ENCODE measurements at places on chromosomes 6 and 20.

GRCh38 chr6:118597636-118598035 is 49.5 kb downstream of the PLN start:
- DNase-seq, result no peak

- DNase-seq, result no peak
These were observed at the start of gene EYS for GRCh38 chr6:65707126-65707826. EYS (minus strand) TSS chr6:65707226; CDS start chr6:65495410, 211,816 bp downstream.

DNA sequence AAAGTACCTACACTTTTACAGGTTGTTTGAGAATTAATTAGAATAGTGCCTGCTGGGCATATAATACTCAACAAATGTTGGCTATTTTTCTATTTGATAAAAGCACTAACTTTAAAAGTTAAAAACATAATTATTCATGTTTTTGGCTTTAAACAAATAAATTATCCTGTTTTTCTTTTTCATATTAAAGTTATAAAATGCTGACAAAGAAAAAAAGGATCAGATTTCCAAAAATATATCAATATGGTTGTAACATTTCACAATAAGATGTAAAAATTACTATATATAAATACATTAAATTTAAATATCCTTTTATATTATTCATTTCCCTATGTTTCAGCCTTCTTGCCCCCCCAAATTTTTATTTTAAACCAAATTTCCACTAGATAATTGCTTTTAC is 312.0 kb downstream of the RNGTT start:
- DNase-seq, result no peak

- no peak for DNase-seq
These were observed 490.9 kb upstream of the NRSN1 start for GRCh38 chr6:23635150-23635549.

- no peak for DNase-seq
These were observed 223.0 kb upstream of the SYNCRIP start for GRCh38 chr6:85865420-85866369.

DNA sequence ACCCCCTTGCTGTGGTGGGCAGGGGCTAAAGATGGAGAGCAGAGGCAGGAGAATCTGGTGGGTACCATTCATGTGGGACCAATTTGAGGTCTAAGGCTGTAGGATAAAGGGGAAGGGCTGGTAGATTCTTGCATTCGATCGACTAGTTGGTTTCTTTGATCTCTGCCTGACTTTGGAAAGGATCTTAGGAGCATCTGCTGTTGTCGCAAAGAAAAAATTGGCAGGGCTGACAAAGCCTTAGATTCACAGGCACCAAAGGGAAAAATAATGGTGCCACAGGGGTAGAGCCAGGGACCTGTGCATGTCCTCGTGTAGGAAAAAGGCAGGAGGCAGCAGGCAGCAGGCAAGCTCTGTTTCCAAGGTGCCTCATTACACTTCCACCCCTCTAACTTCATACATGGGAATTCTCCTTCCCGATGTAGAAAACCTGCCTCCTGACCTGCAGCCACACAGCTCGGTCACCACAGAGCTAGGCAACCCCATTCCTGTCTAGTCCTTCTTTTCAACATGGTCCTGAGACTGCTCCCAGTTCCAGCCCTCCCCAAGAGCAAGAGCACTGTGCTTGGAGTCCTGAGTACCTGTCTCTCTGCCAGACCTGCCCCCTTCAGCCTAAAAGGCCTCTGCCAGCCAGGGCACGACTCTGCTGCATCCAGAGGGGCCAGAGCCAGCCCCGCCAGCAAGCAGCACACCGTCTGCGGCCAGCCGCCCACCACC is 71.9 kb downstream of the FGD2 start:
- no peak for DNase-seq
